Thoracic aorta (tissue), 2 donors: ENCODE measurements at places on chromosomes 5 and 9. TPM values are rescaled to one million over a fixed set of nuclear protein-coding genes. Genes with fewer than 3 reads are reported as not detected.

The TRPM6 gene
- 1.3 TPM for total RNA-seq

The DOCK2 gene
- total RNA-seq: 32.1 TPM

The SPINK13 gene
- total RNA-seq: not detected

The MRRF gene
- total RNA-seq: 36.8 TPM

The EPB41L4A gene
- 12.2 TPM for total RNA-seq

The CCT5 gene
- total RNA-seq: 135 TPM

The GGTA1 gene
- 102 TPM for total RNA-seq

The EXOC3 gene
- total RNA-seq: 34.5 TPM

The DDX41 gene
- total RNA-seq: 53.7 TPM

The APBA1 gene
- 9.5 TPM for total RNA-seq

The SLC36A3 gene
- not detected for total RNA-seq

The GPR150 gene
- not detected for total RNA-seq

The SHC3 gene
- total RNA-seq: 1.8 TPM

The PIK3R1 gene
- total RNA-seq: 81.8 TPM

The GMCL2 gene
- total RNA-seq: not detected

The FCN2 gene
- not detected for total RNA-seq

The CCDC187 gene
- total RNA-seq: not detected

The VLDLR gene
- total RNA-seq: 16.9 TPM

The SPATA31C1 gene
- not detected for total RNA-seq

The TMEM215 gene
- not detected for total RNA-seq

The GHR gene
- 6.4 TPM for total RNA-seq

The PCDHB16 gene
- total RNA-seq: 9.1 TPM

The PCDHB7 gene
- 4.2 TPM for total RNA-seq

The OGN gene
- 600 TPM for total RNA-seq
